ENCODE measurements at places on chromosomes 7 and 10. TPM values are rescaled to one million over a fixed set of nuclear protein-coding genes. Genes with fewer than 3 reads are reported as not detected.

The PPP2R2D gene
- 22.8 TPM for polyA plus RNA-seq

DNA sequence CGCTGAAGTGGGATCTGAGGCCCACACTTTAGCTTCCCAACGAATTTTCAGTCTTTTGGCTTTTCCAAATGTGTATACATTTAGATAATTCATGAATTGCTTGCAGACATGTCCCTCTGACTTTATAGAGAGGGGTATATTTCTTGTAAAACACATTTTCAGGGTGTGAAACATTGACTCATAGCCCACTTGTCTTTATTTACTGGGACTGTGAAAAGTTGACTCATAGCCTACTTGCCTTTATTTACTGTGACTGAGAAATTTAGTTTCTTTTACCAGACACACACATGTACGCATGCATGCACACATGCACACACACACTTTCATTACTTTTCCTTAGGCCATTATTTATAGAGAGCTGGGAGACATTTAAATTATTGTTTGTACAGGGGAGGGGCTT lies 79.1 kb downstream of the VTI1A start:
- H3K27ac ChIP-seq = no peak overlapping the region
- no peaks in the 10 kb centered on the region for H3K27me3 ChIP-seq
- H3K4me1 ChIP-seq = peaks cover 9% of the 10 kb centered on the region
- H3K36me3 ChIP-seq = 0 out of 2 replicates have a peak, but pooled peaks cover 1% of the 10 kb centered on the region

The TET1 gene
- polyA plus RNA-seq = 0.76 TPM

- no peaks in the 10 kb centered on the region for H3K27me3 ChIP-seq
- H3K4me1 ChIP-seq = peaks cover 23% of the 10 kb centered on the region
- H3K36me3 ChIP-seq = no peaks in the 10 kb centered on the region
- no peak overlapping the region for H3K27ac ChIP-seq
- H3K4me3 ChIP-seq = no peak overlapping the region
Observed at GRCh38 chr10:6195376-6195775, 7.4 kb upstream of the PFKFB3 start.

The DNAJC12 gene
- polyA plus RNA-seq = 2.9 TPM

DNA sequence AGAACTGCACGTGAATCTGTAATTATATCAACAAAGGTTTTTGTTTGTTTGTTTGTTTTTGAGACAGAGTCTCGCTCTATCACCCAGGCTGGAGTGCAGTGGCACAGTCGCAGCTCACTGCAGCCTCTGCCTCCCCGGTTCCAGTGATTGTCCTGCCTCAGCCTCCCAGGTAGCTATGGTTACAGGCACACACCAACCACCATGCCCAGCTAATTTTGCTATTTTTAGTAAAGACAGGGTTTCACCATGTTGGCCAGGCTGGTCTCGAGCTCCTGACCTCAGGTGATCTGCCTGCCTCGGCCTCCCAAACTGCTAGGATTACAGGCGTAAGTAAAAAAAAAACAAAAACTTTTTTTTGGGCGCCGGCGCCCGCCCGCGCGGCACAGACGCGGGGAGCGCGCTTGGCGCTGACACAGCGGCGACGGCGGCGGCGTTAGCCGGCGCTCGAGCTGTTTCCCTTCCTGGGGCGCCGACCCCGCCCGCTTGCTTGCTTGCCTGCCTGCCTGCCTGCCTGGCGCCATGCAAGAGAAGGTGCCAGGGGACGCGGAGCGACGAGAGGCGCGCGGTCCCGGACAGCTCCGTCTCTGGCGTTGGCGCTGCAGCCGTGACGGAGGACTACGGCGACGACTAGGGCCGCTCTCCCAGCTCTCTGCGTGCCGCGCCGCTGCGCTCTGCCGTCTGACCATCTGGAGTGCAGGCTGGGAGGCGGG lies 171.4 kb upstream of the NUPR2 start:
- no peaks in the 10 kb centered on the region for H3K4me1 ChIP-seq
- DNase-seq = no peak
- H3K4me3 ChIP-seq = no peak overlapping the region
- no peak overlapping the region for H3K27ac ChIP-seq

GRCh38 chr7:120033114-120033513 lies 239.9 kb upstream of the KCND2 start:
- H3K4me1 ChIP-seq = no peaks in the 10 kb centered on the region
- no peaks in the 10 kb centered on the region for H3K36me3 ChIP-seq
- H3K4me3 ChIP-seq = no peak overlapping the region
- H3K27me3 ChIP-seq = no peaks in the 10 kb centered on the region
- no peak overlapping the region for H3K27ac ChIP-seq

GRCh38 chr7:115004121-115004520 lies 82.2 kb downstream of the MDFIC start:
- no peaks in the 10 kb centered on the region for H3K27me3 ChIP-seq
- H3K27ac ChIP-seq = no peak overlapping the region
- peaks cover 3% of the 10 kb centered on the region for H3K36me3 ChIP-seq
- H3K4me3 ChIP-seq = no peak overlapping the region
- peak; percentile 14 for DNase-seq

- H3K4me1 ChIP-seq = no peaks in the 10 kb centered on the region
- H3K36me3 ChIP-seq = no peaks in the 10 kb centered on the region
- H3K27ac ChIP-seq = no peak overlapping the region
- H3K4me3 ChIP-seq = no peak overlapping the region
- no peaks in the 10 kb centered on the region for H3K27me3 ChIP-seq
Observed at GRCh38 chr7:49325571-49325970, 401.2 kb downstream of the CDC14C start.

GRCh38 chr7:44665531-44666213 lies 59.2 kb downstream of the OGDH start:
- H3K4me3 ChIP-seq = no peak overlapping the region
- H3K27me3 ChIP-seq = no peaks in the 10 kb centered on the region
- peaks cover 8% of the 10 kb centered on the region for H3K36me3 ChIP-seq
- H3K27ac ChIP-seq = no peak overlapping the region
- H3K4me1 ChIP-seq = no peaks in the 10 kb centered on the region
- DNase-seq = peak; percentile 76

DNA sequence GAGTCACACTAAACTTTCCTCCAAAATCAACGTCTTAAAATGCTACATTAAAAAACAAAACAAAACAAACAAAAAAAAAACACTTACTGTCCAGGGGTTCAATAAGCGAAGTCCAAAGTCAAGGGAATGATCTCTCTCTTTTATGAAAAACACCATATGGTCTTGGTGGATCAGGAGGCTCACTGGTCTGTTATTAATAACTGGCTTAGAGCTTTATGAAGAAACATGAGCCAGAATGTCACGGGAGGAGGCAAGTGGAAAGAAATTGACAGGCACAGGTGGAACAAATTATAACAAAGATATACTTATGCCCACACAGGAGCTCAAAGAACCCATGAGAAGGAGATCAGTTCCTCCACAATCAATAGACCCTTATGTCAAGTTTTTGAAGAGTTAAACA lies at the start of gene MRLN:
Gene MRLN (minus strand): TSS at position 189 of the 400 bp plus-strand sequence.
- no peak within 1 kb of the TSS for H3K4me3 ChIP-seq
- H3K4me1 ChIP-seq = peaks cover 2% of the 10 kb centered on the region
- H3K27ac ChIP-seq = no peak within 1 kb of the TSS
- no peaks in the 10 kb centered on the region for H3K36me3 ChIP-seq

DNA sequence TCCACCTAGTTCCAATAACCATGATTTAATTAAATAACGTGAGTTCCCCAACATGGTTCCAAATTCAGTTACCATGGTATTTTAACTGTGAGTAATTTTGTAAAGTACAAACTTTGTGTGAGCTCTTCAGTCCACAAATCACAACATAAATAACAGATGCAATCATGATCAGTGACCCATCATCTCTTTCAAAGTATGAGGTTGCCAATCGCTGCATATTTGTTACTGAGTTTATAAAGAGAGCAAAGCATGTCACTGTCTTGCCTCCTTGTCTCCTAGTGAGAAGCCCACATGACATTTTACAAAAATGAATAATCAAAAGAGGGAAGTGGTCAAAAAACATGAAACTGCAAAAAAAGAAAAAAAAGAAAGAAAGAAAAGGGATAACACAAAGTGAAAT lies 69.1 kb upstream of the PDSS1 start:
- H3K27me3 ChIP-seq = no peaks in the 10 kb centered on the region
- no peaks in the 10 kb centered on the region for H3K36me3 ChIP-seq
- H3K27ac ChIP-seq = no peak overlapping the region
- DNase-seq = no peak
- no peaks in the 10 kb centered on the region for H3K4me1 ChIP-seq

DNA sequence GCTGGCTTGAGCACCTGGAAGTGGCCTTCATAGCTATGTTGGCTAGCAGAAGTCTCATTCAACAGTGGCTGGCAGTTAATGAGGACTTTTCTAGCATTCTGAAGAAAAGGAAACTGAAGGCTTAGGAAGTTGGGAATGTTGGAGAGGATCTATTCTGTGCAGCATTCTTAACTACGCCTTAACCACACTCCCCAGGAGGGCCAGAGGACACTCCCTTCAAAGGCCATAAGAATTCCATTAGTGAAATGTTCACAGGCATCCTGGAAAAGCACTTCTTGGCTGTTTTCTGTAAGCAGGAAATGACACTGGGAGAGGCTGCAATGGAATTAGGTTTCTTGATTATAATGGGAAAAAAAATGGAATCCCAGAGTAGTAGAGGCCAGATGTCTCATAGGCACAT lies 188.9 kb downstream of the ARHGAP12 start:
- no peak overlapping the region for H3K4me3 ChIP-seq
- H3K27ac ChIP-seq = no peak overlapping the region
- DNase-seq = peak; percentile 52
- peaks cover 2% of the 10 kb centered on the region for H3K4me1 ChIP-seq
- no peaks in the 10 kb centered on the region for H3K27me3 ChIP-seq

The C10orf71 gene
- polyA plus RNA-seq = not detected

DNA sequence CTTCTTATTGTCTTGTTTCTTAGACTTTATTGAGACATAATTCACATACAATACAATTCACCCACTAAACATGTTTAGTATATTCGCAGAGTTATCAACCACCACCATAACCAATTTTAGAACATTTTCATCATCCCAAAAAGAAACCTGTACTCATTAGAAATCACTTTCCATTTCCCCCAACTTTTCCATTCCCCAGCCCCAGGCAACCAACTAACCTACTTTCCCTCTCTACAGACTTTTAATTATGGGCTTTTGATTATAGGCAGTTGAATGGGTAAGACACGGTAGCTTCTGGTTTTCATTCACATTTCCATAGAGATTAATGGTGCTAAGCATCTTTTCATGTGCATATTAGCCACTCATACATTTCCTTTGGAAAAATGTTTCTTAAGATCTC lies 24.2 kb upstream of the OTUD1 start:
- no peak overlapping the region for H3K27ac ChIP-seq
- no peaks in the 10 kb centered on the region for H3K36me3 ChIP-seq
- H3K4me1 ChIP-seq = no peaks in the 10 kb centered on the region
- H3K27me3 ChIP-seq = peaks cover 5% of the 10 kb centered on the region

DNA sequence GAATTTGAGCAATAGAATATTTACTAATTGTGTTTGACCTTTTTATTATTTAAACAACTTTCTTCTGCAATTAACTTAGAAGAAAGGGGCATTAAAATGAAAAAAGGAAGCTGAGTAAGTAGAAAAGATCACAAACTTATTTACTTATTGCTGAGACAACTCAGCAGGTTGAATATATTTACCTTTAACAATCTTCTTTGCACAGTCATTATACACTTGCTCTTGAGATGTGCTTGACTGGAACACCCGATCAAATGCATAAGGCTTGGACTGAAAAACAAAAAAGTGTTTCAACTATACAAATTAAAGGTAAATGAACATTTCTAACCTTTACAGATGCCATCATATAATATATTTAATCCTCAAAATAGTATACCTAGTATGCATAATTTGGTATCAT lies 7.9 kb downstream of the KIF5B start:
- H3K27ac ChIP-seq = no peak overlapping the region
- no peak overlapping the region for H3K4me3 ChIP-seq
- no peak for DNase-seq
- peaks cover 20% of the 10 kb centered on the region for H3K36me3 ChIP-seq
- peaks cover 11% of the 10 kb centered on the region for H3K4me1 ChIP-seq

DNA sequence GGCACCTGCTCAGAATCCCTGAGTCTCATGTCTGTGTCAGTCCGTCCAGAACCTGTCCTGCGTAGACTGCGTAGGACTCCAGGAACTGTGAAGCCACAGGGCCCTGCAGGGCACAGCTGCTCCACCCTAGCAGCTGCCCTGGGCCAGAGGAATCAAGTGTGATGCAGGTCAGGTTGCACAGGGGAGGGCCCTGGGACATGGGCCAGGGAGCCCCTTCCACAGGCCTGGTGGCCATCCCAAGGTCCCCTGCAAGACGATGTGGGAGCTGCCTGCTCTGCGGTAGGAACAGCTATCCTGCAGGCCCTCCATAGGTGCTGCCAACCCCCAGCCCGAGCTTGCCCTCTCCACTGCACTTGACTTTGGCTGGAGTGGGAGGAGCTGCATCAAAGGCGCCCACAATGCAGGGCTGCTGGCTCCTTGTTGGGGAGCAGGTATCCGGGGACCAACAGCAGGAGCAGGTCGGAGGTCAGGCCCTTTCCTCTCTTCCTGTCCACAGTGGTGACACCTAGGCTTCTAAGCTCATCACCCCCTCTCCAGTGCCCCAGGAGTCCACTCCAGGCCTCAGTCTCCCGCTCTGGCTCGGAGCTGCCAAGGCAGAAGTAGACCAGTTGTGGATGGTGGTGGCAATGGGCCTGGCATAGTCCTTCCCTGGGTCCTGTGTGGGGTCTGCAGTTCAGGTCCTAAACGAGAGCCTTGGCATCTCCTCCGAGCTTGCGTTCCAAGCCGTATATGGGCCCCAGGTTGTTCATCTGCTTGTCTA lies 149.1 kb downstream of the MAPK8 start:
- no peaks in the 10 kb centered on the region for H3K27me3 ChIP-seq
- no peak overlapping the region for H3K27ac ChIP-seq
- H3K4me1 ChIP-seq = peaks cover 10% of the 10 kb centered on the region
- DNase-seq = no peak
- H3K36me3 ChIP-seq = peaks cover 6% of the 10 kb centered on the region

DNA sequence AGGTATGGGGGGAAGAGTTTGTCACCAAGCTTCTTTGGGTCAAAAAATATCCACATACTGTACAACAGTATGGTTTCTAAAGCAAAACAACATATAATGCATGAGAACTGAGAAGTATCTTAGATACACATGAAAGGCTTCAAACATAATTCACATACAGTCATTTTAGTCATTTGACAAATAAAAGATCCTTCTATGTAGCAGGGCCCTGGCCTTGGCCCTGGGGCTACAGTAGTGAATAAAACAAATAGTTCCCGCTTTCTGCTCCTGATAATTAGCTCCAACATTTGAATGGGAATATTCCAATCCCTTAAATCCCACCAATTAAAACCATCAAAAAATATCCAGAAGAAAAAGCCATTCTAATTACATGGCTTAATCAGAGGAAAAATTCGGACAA lies 51.3 kb downstream of the MALSU1 start:
- DNase-seq = no peak
- H3K4me3 ChIP-seq = no peak overlapping the region
- peaks cover 7% of the 10 kb centered on the region for H3K36me3 ChIP-seq
- H3K4me1 ChIP-seq = peaks cover 18% of the 10 kb centered on the region

- H3K36me3 ChIP-seq = no peaks in the 10 kb centered on the region
- no peak overlapping the region for H3K27ac ChIP-seq
- H3K4me1 ChIP-seq = no peaks in the 10 kb centered on the region
- H3K4me3 ChIP-seq = no peak overlapping the region
- no peak for DNase-seq
- no peaks in the 10 kb centered on the region for H3K27me3 ChIP-seq
Observed at GRCh38 chr7:42672339-42672999, 239.4 kb downstream of the C7orf25 start.
